MG63 (cell line): ENCODE measurements at places on chromosomes 5 and 9. TPM values are rescaled to one million over a fixed set of nuclear protein-coding genes. Genes with fewer than 3 reads are reported as not detected.

CORO2A gene
- total RNA-seq, result 0.03 and 0.81 TPM in 2 replicates

TRIM36 gene
- total RNA-seq, result 0.10 TPM in 1 of 2 replicates, not detected in the other

LRRC19 gene
- not detected in 2 replicates for total RNA-seq

ATP10B gene
- total RNA-seq, result not detected in 2 replicates

PSMB7 gene
- total RNA-seq, result 82.8 and 179 TPM in 2 replicates

CDH18 gene
- total RNA-seq, result 18.8 and 25.4 TPM in 2 replicates

PFN3 gene
- total RNA-seq, result not detected in 2 replicates

SUSD3 gene
- total RNA-seq, result 0.40 TPM in 1 of 2 replicates, not detected in the other

SPEF2 gene
- 4.2 and 9.1 TPM in 2 replicates for total RNA-seq

FOXD4L6 gene
- not detected in 2 replicates for total RNA-seq

NR2F1 gene
- total RNA-seq, result 73.0 and 76.3 TPM in 2 replicates

ERBIN gene
- total RNA-seq, result 23.5 and 28.4 TPM in 2 replicates

IL3 gene
- total RNA-seq, result not detected in 2 replicates

CTSL gene
- total RNA-seq, result 165 and 178 TPM in 2 replicates

ISL1 gene
- total RNA-seq, result 0.20 and 1.2 TPM in 2 replicates

AGXT2 gene
- total RNA-seq, result not detected in 2 replicates
